Activated T-cell treated with anti-CD3 and anti-CD28 coated beads, Interleukin-2, amount 50 U/mL, for 4 hours (primary cell): ENCODE measurements at places on chromosomes 2 and 18.

- DNase-seq, result no peak
Measured at GRCh38 chr18:63040788-63041410, 278.7 kb downstream of the BCL2 start.

DNA sequence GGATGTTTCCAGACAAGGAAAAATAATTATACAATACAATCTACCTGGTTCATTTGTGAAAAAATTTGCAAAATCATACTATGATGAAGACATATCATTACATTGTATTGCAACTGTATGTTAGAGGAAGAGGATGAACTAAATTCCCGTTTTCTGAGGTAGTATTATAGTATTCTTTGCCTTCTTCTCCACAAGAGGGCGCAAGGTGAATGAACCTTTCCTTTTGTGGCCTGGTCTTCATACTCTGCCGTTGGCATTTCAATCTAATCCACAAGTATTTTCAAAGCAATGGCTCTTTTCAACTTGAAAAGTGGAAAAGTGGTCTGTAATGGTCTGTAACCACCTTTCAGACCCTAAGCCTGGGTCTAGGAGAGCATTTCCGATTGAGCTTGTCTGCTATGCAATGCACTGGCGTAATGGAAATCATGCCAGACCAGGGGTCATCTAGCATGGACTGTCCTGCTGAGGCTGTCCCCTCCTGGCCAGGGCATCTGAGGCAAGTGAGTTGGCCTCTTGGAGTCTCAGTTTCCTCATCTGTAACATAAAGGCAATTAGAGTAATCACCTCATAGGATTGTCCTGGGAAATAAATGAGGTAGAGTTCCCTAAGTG, 30.8 kb upstream of the ZNF396 start:
- DNase-seq, result peak; percentile 19

DNA sequence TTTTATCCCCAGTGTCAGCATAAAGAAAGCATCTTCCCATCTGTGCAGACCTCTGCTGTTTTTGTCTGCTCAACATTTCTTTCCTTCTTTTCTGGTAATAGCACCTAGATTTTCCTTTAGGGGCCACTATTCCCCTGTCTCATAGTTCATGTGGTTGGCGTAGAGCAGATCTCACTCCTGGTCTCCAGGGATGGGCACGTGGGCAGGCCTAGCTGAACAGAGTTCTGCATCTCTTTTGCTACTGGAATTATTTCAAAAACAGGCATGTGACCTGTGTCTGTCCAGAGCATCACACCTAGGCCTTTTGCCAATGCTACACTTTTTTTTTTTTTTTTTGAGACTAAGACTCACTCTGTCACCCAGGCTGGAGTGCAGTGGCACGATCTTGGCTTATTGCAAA, 17.7 kb upstream of the ICOS start:
- DNase-seq, result no peak

GRCh38 chr18:35438480-35439234, 59.1 kb downstream of the INO80C start:
- DNase-seq, result no peak

- DNase-seq, result no peak
Measured at GRCh38 chr2:158189526-158189925, 87.8 kb downstream of the UPP2 start.

DNA sequence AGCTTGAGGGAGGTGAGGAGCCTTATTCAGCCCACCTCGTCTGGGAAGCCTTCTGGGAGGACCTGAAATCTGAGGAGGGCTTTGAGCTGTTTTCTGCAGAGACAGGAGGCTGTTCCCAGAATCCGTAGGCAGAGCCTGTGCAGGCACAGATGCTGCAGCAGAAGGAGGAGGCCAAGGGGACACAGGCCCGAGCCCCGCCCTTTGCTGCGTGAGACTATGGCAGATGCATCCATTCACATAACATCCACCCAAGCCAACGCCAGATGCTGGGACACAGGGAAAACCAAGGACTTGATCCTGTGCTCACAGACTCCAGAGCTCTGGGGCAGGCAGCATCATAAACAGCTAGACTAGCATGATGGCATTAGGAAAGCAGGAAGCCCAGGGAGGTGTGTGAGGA, 98.2 kb downstream of the KCNF1 start:
- no peak for DNase-seq

DNA sequence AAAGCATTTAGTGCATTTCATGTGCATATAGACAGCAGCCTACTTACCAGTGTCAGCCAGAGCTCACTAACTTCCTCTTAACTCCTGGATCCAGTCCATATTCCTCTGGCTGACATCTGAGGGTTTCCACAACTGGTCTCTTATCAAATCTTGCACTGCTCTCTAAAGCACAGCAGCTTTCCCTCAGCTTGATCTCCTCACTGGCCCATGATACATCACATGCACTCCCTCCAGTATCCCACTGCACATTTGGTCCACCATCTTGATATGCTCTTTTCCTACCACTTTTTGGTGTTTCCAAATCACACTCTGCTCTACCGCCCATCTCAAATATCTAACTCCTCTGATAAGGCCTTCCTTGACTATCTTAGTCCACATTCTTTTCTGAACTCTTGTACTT, 105.0 kb upstream of the ZFP36L2 start:
- DNase-seq, result no peak

- no peak for DNase-seq
Measured at GRCh38 chr2:113760400-113760799, 4.0 kb upstream of the SLC35F5 start.

- DNase-seq, result no peak
Measured at GRCh38 chr2:234377761-234378391, 119.0 kb downstream of the ARL4C start.

- no peak for DNase-seq
Measured at GRCh38 chr2:136238286-136239078, 120.5 kb upstream of the CXCR4 start.

DNA sequence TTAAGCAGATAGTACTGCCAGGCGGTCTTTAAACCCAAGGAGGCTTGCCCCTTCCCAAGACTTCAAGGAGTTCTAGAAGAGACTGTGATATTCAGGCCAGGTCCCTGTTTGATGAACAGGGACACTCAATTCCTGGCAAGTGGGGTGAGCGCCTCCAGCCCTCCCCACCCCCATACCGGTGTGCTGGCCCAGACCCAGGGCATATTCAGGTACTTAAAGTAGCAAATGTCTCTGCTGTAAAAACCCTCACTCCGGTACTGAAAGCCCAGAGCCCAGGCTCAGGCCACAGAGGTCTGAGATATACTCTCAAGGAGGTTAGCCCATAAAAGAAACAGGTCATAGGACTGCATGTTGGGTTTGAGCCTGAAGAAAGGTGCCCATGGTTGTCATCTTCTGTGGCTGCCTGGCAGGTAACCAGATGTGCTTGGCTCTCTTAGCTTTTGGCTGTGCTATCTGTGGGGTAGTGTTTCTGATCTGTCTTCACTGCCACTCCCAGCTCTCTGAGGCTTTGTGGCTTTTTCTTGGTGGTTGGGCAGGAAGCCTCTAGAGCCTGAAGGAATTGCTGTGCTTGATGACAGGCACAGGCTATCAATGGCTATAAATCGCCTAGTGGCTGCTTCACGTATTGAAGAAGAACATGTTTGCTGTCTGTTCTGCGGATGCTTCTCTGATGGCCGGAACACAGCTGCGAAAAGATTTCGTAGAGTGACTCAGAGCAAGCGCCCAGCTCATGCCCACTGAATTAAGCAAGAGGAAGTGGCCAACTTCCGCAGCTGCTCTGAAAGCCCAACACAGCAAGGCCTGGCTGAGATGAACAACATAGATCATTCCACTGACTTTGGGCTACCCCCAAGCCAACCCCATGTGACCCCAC, 63.3 kb upstream of the ALPP start:
- peak; percentile 51 for DNase-seq

- no peak for DNase-seq
Measured at GRCh38 chr2:172811027-172811426, 75.4 kb downstream of the RAPGEF4 start.

DNA sequence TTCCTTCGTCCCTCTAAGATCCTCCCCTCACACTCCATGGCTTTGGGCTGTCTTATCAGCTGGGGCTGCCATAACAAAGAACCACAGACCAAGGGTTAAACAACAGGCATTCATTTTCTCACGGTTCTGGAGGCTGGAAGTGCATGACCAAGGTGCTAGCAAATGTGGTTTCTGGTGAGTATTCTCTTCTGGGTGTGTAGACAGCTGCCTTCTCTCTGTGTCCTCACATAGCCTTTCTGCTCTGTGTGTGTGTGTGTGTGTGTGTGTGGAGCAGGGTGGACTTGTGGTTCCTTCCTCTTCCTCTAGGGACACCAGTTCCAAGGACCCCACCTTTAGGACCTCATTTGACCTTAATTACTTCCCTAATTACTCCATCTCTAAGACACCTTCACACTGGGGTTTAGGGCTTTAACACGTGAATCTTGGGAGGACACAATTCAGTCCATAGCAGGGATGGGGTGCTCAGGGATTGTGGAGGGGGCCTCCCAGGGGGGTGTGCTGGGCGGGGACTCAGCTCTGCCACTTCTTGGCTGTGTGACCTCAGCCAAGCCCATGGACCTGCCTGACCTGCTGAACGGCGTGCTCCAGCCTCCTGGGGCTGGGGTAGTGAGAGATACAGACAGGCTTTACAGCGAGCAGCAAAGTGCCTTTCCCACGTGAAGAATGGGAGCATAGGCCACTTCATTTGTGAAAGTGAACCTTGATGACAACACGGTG, 38.0 kb downstream of the ACKR3 start:
- DNase-seq, result no peak

GRCh38 chr2:218679119-218679518, 7.2 kb downstream of the STK36 start:
- no peak for DNase-seq

- no peak for DNase-seq
Measured at GRCh38 chr2:15038366-15039364, 406.1 kb downstream of the LRATD1 start.

GRCh38 chr2:164826293-164827243, 15.1 kb downstream of the COBLL1 start:
- no peak for DNase-seq

DNA sequence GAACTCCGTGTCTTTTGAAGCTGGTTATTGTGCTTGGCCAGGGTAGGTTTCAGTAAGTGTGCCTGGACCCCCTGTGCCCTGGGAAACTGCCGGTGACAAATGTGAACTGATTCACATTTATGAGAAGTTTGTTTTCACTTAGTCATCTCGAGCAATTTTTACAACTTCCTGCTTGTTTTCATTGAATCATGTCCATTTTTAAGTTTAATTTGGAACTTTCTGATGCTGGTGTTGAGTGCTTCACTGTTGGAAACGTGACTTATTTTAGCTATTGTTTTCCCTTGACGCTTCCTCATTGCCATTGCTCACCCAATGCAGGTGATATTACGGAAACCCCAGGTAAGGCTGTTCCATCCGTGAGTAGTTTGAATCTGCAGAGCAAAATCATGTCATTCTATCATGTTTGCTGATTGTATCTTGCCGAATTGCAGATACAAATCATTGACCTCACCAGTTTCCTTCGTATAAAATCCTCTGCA, 97.2 kb downstream of the RTN4 start:
- no peak for DNase-seq

- DNase-seq, result no peak
Measured at GRCh38 chr2:40169430-40169829, 282.5 kb downstream of the SLC8A1 start.

DNA sequence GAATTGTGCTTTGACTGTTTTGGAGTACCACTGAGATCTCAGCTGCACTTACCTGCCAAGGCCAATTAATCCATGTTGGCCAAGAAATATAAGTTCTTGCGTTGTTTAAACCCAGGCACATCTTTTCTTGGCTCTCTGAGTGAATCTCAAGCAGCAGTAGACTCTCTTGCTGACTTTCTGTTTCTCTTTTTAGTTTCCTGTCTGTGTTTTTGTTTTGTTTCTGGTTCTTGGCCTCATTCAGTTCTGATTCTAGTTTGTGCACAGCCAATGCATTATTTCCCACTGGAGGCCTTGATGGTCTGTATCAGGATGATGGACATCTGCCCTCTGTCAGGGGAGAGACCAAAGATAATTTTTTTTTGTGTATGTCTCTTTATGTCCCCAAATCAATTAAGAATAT, 379.4 kb downstream of the CDH2 start:
- no peak for DNase-seq

GRCh38 chr2:197707316-197708213, 2.4 kb downstream of the MARS2 start:
- no peak for DNase-seq

DNA sequence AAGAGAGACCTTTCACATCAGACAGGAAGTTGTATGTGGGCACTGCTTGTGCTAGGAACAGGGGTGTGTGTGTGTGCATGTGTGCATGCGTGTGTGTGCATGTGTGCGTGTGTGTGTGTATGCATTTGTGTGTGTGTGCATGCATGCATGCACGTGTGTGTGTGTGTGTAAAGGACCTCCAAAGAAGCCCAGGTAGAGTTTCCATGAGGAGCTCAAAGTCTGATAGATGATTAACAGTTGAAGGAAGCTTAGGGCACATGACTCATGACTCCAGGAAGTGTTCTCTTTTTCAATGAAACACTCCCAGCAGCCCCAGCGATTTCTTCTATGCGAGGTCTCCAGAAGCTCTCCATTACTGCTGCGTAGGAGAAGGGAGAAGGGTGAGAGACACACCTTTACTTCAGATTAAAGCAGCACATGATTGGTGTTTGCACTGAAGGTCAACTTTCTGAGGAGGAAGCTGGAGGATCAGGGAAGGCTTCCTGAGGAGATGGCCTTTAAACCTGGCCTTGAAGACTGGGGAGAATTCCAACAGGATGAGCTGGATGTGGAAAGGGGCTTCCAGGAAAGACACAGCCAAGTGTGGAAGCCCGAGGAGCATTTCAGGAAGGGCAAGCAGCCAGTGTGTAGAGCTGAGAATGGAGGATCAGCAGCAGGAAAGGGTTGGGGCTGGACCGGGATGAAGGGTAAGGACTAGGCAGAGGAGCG, 77.7 kb downstream of the SMAD4 start:
- no peak for DNase-seq

DNA sequence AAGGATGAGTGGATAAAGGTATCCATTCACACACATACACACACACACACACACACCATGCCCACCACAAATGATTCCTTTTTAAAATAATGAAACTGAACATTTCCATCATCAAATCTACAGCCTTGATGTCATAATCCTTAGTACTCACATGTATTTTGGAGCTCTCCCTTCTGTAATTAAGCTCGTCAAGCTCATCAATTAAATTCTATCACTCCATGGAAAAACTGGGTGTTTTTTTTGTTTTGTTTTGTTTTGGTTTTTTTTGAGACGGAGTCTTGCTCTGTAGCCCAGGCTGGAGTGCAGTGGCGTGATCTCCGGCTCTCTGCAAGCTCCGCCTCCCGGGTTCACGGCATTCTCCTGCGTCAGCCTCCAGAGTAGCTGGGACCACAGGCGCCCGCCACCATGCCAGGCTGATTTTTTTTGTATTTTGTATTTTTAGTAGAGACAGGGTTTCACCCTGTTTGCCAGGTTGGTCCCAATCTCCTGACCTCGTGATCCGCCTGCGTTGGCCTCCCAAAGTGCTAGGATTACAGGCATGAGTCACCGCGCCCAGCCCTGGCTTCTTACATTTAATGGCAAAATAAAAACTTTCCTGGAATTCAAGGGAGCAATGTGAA, 78.6 kb upstream of the RGPD4 start:
- no peak for DNase-seq

- no peak for DNase-seq
Measured at GRCh38 chr2:86235196-86235980, 36.1 kb downstream of the MRPL35 start.
